ENCODE measurements at places on chromosomes 4 and X.

- DNase-seq: no peak
Observed at GRCh38 chr4:46081248-46081647, 42.6 kb downstream of the GABRG1 start.

DNA sequence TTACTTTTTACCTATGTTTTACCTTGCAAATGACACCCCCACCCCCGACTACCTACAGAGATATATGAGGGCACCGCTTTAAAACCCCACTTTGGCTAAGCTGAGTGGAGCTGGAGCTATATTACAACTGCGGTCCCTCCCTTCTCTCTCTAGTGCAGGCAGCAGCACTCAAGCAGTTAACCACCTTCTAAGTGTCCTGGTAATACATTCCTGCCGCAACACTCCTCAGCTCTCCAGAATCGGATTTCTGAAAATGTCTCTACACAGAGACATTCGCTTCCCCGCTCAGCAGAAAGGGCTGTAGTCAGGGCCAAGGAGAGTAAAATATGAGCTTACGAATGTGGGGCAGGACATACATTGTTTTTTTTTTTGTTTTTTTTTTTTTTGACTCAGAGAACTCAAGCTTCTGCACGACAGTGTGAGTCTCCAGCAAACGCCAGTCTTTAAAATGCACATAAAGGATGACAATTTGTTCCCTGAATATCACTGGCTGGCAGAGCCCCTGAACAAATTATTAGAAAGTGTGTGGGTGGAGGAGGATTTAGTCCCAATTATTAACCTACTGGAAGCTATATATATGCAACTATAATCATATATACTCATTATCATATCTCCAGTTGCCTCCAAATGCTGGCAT is 287.0 kb upstream of the TET2 start:
- no peak for DNase-seq

GRCh38 chr4:1775731-1776500 is 17.2 kb upstream of the FGFR3 start:
- DNase-seq: no peak

GRCh38 chr4:2245787-2246275 is 3.9 kb upstream of the HAUS3 start:
- no peak for DNase-seq

- DNase-seq: no peak
Observed at GRCh38 chrX:16310326-16310725, 143.0 kb downstream of the MAGEB17 start.

GRCh38 chr4:174763454-174764104 is 65.5 kb downstream of the GLRA3 start:
- DNase-seq: no peak

DNA sequence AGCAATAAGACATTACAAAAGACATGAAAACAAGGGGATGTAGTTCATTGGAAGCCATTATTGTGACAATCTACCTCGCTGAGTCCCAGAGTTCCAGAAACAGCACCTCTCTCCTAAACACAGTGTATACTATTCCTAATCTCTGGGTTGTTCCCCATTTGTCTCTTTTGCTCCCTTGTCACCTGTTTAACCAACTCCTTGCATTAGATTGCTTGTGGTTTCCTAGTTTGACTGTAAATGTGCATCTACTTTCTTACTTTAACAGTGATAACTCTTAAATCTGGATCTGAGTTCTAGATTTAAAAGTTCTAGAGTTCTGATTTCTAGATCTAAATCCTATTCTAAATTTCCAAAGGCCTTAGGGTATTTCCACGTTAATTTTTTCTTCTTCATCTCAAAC is 71.6 kb upstream of the TET2 start:
- DNase-seq: no peak

- DNase-seq: no peak
Observed at GRCh38 chr4:153223930-153224329, 19.7 kb downstream of the TRIM2 start.

DNA sequence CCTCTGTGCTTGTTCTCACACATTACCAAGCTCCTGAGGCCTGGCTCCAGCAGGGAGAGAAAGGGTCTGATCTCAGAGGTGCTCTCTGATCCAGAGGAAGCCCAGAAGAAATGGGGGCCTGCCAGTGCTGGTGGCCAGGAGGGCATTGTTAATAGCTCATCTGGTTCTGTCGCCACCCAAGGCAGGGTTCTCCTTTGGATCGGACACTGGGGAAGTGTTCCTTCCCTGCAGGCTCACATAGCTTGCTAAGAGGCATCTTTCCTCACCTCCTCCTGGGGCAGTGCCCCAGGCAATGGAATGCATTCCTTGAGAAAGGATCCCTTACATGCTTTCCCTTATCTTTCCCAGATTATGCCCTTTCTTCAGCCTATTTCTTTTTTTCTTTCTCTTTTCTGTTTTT is 53.8 kb downstream of the RBM47 start:
- DNase-seq: no peak

DNA sequence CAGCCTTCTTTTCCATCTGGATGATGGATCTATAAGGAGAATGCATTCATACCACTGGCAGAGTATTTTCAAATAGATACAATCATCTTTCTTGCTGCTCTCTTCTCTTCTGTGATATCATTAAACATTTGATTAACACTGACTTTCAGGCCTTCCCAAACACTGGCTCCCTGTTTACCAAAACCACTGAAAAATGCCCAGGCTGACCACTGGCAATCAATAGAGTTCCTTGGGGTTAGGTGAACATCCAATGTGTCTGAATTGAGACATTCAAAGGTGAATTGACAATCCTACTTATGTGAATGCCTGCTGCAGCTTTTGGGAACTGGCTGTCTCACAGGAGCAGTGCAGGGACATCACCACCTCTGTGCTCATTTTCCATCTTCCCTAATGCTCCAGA is 168.3 kb downstream of the ENOX2 start:
- DNase-seq: no peak

GRCh38 chrX:9362363-9362928 is 102.4 kb upstream of the TBL1X start:
- DNase-seq: no peak

GRCh38 chr4:6917461-6918271 is 8.0 kb downstream of the TBC1D14 start:
- no peak for DNase-seq

DNA sequence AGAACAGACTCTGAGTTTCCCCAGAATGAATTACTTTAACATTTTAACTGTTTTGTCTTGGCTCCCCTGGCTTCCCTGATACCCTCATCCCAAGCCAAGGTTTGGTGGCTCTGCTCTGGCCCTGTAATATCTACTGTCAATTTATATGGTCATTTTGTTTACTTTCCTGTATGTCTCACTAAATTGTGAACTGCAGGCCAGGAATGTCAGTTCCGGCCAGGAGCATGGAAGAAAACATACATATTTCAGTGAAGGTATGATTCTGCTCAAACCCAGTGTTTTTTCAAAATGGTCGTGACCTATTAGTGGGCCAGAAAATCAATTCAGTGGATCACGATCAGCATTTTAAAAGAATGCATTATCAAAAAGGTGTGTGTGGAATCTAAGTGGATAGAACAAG is 1.2 kb downstream of the RPGR start:
- no peak for DNase-seq

- DNase-seq: no peak
Observed at GRCh38 chrX:114500622-114501021, 83.3 kb upstream of the HTR2C start.

GRCh38 chr4:102474736-102475504 is 26.2 kb upstream of the NFKB1 start:
- DNase-seq: no peak

DNA sequence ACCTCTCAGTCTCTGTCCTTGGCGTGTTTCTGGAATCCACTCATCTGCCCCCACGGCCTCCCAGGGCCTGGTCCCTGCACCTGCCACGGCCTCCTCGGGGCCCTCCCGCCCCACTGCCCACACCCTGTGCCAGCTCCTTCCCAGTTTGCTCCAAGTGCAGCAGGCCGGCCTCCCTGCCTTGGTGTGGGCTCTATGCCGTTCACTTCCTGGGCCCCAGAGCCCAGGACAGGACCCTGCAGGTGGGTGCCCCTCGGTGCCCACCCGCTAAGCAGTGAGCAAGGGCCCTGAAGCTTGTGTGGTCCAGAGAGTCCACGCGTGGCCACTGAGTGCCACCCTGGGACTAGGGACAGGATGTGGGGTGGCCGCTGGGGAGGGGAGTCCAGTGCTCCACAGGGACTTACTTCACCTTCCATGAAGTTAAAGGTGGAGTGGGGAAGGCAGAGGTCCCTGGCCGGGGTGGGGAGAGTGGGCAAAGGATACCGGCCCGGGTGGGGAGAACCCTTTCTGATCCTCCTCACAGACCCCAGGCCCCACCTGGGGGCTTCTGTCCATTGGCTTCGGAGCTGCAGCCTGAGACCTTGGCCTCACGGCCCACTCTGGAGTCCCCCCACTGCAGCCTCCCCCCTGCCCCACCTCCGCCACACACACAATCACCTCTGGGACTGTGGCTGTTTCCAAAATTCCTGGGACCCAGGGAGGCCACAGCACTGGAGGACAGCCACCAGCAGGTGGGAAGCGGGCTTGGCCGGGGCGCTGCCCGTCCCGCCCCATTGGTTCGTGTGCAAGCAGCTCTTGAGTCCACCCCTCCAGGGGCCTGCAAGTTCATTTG is 60.0 kb upstream of the NKX1-1 start:
- no peak for DNase-seq

DNA sequence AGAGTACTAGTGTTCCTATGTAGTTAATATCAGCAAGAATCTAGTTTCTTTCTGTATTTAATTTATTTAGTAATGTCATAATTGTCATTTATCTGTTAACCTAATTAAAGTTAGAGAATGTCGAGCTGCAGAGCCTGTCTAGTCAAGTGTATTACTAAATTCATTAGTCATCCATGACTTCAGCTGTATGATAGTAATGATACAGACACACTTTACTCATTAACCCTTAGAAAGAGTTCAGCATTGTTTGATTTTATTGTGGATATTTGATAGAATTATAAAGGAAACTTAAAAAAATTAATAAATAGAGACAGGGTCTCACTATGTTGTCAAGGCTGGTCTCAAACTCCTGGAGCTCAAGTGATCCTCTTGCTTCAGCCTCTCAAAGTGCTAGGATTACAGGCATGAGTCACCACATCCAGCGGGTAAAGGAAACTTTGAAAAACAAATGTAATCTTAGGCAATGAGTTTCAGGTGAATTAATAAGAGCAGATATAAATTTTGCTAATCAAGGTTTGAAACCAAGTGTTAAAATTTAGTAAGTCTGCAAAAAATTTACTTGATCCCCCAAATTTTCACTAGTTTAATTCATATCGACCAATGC is 110.6 kb downstream of the ANK2 start:
- DNase-seq: no peak

- DNase-seq: no peak
Observed at GRCh38 chr4:171622729-171623128, 190.5 kb upstream of the GALNTL6 start.

DNA sequence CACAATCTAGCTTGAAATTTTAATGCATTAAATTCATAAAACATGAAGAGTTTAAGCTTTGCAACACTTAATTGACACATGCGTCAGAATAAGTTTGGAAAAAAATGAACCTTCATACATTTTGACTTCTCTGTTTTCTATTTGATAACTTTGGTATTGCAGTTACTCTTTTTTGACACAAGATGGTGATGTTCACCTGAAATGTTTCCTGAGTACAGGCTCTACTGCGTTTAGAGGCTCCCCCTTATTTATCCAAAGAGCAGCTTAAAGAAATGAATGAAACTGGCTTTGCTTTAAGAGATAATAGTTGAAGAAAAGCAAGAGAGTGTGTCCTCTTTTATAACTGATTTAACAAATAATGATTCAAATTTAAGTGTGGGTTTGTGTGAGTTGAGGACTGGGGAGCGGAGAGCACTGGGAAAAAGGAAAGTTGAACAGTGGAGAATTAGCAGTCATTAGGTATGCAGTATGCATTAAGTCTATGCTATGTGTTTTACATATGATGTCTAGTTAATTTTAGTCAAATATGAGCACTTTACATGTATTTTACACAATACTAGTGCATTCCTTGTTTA is 180.6 kb upstream of the NUDT6 start:
- DNase-seq: peak; percentile 16

Data from AG09309 (cell line).